ENCODE measurements at places on chromosomes 2 and 18.
A peak's percentile ranks its signal among the peaks of the same experiment; 100 is the strongest.

DNA sequence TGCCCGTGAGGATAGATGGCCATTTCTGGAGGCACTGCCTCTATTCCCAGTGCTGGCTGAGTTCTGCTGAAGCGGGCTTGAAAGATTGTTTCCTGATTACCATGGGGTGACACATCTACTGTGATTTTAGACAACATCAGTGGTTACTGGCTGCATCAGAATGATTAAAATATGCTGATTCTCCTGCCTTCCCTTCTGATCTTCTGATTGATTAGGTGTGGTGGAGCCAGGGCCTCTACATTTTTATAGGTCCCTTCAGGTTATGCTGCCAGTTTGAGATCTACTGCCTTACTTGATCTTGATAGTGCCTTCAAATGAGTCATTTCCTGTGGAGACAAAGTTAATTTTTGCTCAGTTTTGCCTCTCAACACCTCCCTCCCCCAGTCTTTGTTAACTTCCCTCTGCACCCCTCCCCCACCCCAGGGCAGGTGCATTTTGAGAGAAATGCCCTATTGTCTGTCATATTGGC lies 31.6 kb upstream of the SNORC start:
- no peak for DNase-seq

GRCh38 chr2:10332402-10333246 lies 29.9 kb downstream of the HPCAL1 start:
- no peak for DNase-seq

GRCh38 chr2:98521266-98521665 lies 76.6 kb downstream of the INPP4A start:
- no peak for DNase-seq

DNA sequence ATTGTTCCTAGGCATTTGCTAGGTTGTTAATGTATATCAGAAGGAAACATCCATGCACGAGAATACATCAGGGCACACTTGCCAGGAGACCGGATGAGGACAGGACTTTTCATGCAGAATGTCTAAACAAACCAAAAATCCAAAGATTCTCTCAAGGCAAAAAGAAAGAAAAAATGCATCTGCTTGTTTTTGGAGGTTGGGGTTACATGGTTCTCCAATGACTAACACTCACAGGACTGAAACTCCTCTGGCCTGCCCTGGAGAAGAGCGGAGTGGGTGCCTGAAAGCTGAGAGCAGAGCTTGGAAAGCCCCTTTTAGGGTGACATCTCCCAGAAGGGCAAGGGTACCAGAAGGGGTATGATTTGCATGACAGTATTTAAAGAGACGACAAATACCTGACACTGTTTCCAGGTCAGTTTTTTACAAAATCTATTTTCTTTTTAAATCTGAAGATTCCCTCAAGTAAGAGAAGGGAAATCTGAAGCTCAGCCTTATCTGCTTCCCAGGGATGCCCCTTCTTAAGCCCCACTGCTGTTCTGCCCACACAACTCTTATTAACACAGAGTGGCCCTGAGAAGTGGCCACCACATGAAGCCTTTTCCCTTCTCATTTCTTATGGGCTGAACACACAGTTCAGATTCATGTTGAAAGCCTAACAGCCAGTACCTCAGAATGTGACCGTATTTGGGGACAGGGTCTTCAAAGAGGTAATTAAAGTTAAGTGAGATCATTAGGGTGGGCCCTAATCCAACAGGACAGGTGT lies 216.4 kb downstream of the STK39 start:
- DNase-seq = peak; percentile 38

DNA sequence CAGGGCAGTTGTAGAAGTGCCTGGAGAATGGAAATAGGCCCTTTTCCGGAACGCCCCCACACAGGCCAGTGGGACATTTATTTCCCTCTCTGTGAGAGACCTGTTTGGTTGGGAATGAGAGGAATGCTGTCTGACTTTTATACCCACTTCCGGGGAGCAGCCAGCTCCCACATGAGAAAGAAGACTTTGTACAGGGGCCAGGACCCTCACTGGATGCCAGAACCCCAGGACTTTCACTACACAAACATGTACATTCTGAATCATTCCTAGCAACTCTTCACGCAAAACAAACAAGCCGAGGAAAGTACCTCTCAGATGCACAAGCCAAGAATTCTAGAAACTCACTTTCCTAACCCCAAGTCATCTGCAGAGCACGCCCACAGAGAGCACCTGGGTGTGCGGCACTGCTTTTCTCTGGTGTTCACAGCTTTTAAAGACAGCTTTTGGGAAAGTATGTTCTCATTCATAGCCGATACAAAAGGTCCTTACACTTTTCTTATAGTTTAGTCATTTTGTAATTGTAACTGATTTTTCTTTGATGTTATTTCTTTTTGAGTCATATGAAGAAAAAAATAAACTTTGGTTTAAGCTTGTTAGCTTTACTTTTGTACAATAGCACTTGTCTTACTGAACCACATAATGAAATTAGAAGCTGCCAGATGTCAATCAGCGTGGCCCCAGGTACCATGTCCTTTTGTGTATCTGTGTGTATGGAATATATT lies 856.1 kb upstream of the ID2 start:
- no peak for DNase-seq

DNA sequence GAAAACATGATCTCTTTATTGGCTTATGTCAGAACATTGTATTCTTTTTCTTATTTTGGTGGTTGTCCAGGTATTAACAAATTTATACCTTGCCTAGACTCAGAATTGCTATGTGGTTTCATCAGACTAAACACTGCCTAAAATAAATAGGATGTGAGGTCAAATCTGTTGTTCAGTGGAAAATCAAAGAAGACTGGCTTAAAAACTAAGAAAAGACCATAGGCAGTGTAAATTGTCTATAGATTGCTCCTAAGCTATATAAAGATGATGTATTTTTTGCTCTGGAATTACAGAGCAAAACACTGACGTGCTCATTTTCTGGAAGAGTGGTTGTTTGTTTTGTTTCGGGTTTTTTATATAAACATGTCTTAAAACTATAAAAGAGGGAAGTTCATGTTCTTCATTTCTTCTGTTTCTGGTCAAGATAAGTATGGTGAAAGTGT lies 266.0 kb downstream of the ALPK2 start:
- no peak for DNase-seq

DNA sequence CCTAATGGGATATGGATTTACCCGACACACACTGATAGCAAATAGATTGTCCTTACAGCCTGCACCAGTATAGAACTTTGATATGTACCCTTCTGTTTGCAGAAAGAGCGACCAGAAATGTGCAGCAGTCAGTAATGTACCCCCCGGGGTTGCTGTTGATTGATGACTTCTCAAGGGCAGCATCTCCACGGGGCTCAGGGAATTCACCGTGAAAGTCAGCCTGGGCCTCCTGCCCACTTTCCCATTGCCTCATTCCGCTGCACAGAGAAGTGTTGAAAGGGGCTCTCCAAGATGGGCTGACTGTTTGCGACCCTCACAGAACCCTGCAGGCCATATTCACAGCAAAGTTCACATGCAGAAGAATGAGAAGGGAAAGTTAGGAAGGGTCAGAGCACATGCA lies 241.3 kb downstream of the PRKCE start:
- no peak for DNase-seq

DNA sequence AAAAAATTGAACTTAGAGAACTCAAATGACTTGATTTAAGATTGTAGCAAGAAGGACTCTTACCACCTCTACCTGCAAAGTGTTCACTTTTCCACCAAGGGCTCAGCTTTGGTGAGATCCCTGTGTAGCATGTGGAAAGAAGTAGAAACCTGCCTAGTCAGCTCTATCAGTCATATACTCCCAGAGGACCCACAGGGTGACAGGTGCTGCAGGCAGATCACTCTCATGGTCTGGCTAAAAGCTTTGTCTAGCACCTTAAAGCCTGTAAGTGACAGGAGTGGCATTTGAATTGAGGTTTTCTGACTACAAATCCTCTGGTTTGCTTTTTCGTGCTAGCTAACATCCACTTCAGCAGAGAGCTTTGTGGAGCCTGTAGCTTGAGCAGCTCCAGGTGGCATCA lies 18.7 kb upstream of the NEMP2 start:
- no peak for DNase-seq

DNA sequence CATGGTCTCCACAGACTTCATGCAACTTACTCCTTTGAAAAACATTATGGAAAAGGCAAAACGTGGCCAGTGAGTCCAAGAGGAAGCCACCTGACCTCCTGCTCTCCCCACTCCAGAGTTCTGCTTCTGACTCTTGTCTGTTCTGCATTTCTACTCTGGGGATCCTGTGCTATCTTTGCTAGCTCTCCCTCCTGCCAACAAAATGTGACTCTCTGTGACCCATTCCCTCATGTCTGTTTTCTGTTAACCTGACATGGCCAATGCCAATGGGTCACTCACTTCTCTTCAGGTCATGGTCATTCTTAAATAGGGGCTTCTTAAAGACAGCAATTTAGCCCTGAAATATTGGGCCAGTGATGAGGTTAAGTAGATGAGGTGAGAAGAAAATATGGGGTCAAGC lies 210.3 kb downstream of the CDH20 start:
- DNase-seq = no peak

DNA sequence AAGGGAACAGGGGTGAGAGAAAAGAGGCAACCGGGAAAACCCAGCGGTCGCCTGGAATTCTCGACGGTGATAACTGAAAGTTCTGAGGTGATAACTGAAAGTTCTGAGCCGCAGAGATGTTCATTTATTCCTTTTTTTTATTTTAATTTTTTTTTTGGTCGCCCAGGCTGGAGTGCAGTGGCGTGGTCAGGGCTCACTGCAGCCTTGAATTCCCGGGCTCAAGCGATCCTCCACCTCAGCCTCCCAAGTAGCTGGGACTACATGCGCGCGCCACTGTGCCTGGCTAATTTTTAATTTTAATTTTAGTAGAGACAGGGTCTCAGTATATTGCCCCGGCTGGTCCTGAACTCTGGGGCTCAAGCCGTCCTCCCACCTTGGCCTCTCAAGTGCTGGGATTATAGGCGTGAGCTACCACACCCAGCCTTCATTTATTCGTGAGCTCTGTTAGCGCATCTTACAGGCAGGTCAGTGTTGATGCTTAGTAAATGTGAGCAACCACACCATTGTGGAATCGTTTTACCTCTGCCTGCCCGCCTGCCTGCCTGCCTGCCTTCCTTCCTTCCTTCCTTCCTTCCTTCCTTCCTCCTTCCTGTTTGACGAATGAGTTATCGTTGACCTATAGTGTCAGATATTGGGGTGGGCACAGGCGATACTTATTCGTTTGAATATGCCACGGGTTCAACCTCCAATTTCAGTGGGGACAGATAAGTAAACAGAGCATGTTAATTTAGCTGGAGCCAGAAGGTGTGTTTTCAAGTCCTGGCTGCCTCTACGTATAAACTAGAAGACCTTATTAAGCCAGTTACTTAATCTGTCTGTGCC lies 557 bp upstream of the E2F6 start:
- DNase-seq = no peak

- DNase-seq = no peak
These were observed 83.5 kb upstream of the RAB12 start for GRCh38 chr18:8525692-8526091.

GRCh38 chr2:172995323-172996244 lies 80.1 kb upstream of the MAP3K20 start:
- DNase-seq = peak; percentile 93

GRCh38 chr2:89833116-89833779 lies 1141.8 kb downstream of the RPIA start:
- DNase-seq = no peak

DNA sequence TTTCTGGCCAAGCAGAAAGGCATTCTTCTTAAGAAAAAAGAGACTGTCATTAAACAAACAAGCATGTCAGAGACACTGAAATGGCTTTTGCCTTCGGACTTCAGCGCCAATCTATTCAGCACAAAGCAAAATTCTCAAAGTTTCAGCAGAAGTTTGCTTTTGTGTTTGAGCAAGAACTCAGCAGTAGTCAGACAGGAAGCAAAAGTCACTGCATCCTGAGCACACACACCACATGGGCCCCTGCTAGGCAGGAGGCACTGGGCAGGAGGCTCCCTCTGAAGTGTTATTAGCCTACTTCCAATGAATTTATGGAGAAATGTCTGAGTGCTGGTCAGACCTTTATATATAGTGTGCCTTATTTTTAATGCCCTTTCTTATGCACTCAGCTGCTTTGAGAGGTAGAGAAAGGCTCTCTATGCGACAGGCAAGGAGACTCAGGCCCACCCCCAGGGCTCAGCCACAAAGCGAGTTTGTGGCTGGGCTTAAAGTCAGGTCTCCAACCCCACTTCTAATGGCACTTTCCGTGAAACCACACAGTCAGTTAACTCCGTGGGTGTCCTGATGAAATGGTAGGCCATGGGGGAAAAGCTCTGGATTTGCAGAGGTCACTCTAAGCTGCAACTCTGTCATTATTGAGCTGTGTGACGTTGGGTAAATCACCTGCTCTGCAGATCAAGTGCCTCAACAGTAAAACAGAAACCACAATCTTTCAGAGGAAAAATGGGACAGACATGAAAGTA lies 161.0 kb upstream of the TMEM200C start:
- DNase-seq = no peak

- no peak for DNase-seq
These were observed 257.2 kb upstream of the SYT4 start for GRCh38 chr18:43534511-43534910.

DNA sequence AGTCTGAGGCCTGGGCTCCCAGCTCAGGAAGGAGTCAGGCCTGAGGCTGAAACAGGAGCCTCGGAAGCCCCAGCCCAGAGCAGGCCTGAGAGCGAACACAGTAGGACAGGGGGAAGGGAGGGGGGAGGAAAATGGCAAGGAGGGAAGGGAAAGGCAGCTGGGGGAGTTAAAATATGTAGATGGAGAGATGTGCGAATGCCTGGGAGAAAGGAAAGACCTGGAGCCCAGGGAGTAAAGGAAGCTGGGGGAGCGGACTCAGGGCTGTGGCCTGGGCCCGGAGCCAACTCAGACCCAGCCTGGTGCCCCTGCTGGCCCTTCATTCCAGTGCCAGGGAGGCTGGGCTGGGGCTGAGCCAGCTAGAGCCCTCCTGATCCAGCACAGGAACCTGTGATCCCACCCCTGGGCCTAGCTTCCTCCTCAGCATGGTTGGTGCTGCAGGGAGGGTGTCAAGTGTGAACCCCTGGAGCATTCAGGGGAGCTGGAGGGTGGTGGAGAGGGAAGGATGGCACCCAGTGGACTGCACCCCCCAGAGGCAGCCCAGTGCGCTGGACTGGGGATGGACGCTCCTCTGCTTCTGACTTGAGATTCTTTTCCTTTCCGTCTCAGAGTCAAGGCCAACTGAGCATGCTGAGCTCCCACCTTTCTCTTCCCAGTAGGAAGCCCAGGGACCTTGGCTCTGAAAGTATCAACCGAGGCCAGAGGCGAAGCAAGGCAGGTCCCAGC lies 46.3 kb downstream of the EMX1 start:
- DNase-seq = no peak

GRCh38 chr2:137056704-137057103 lies 291.4 kb downstream of the THSD7B start:
- DNase-seq = no peak
